GM12878 (cell line): ENCODE measurements at places on chromosomes 4 and X. TPM values are rescaled to one million over a fixed set of nuclear protein-coding genes. Genes with fewer than 3 reads are reported as not detected.

WNK3 gene
- polyA plus RNA-seq, result 0.01 and 0.15 TPM in 2 replicates

UGT2B10 gene
- polyA plus RNA-seq, result not detected in 2 replicates

RAB39B gene
- polyA plus RNA-seq, result 7.2 and 8.2 TPM in 2 replicates

GPR173 gene
- polyA plus RNA-seq, result not detected in 2 replicates

RGS12 gene
- 0.79 and 0.99 TPM in 2 replicates for polyA plus RNA-seq

GRCh38 chrX:98379134-98379533 lies 1495.4 kb downstream of the RPA4 start:
- DNase-seq, result no peak

- no peak for DNase-seq
Observed at GRCh38 chr4:82678051-82678450, 116.3 kb upstream of the TMEM150C start.

- no peak for DNase-seq
Observed at GRCh38 chr4:13329340-13329850, 154.7 kb downstream of the RAB28 start.

- no peak for DNase-seq
Observed at GRCh38 chrX:40578039-40578695, 2.6 kb upstream of the ATP6AP2 start.

DNA sequence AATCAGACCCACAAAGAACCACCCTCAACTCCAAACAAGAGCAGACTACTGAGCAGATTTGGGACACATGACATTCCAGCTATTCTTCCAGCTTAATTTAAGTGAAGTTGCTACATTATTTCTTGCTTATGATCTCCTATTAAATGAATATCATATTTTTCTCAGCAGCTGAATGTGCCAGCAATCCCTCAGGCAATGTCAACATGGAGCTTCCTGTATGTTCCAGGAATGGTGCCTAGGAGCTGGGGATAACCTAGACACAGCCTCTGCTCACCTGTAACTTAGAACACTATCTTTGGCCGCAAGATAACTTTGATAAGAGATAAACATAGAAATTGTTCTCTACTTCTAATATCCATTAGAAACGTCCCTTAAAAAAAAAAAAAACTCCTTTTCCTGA lies 274.4 kb upstream of the RASGEF1B start:
- DNase-seq, result no peak

DNA sequence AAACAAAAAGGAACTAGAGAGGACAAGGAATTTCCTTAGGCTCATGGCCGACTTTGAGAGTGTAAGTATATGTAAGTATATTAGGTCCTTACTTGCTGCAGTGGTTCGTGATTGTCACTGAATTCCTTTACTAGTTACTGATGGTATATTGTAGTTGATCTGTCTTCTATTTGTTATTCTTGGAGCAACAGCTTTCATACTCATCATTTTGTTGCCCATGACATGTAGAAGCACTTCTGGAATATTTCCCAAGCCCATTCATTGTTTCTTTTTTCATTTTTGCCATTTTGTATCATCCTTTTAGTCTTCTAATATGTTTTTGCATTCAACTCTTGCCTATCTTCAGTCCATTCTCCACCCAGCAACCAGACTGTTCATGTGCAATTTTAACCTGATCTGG lies 170.0 kb downstream of the ARHGAP10 start:
- no peak for DNase-seq

GRCh38 chr4:24956091-24956490 lies 43.2 kb upstream of the CCDC149 start:
- no peak for DNase-seq
